Neuronal stem cell (in vitro differentiated cells): ENCODE measurements at places on chromosomes 11 and 22.

- DNase-seq: peak; percentile 44
Observed at GRCh38 chr11:31060880-31061279, 308.7 kb downstream of the DCDC1 start.

- no peak for DNase-seq
Observed at GRCh38 chr11:1742371-1742770, 8.0 kb downstream of the IFITM10 start.

GRCh38 chr11:281486-282161 is 3.4 kb downstream of the NLRP6 start:
- no peak for DNase-seq

- peak; percentile 5 for DNase-seq
Observed at GRCh38 chr11:9972989-9973388, 309.1 kb downstream of the SWAP70 start.

- no peak for DNase-seq
Observed at GRCh38 chr11:121762820-121763219, 310.1 kb upstream of the SORL1-AS1 start.

DNA sequence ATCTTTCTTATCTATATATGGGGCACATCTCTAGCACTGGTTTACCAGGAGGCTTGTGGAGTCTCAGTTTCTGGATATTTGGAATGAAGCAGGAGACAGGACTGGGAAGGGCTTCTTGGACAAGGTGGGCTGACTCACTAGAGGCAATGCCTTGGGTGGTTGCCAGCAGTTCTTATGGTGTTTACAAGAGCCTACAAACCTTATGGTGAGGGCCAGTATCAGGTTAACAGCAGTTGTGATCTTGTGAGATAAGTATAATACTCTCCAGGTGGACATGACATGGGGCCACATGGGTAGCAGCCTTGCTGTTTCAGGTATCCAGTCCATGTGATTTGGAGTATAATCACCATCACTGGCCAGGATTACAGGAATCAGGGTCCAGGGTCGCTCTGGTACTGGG is 10.2 kb downstream of the FUT4 start:
- no peak for DNase-seq

DNA sequence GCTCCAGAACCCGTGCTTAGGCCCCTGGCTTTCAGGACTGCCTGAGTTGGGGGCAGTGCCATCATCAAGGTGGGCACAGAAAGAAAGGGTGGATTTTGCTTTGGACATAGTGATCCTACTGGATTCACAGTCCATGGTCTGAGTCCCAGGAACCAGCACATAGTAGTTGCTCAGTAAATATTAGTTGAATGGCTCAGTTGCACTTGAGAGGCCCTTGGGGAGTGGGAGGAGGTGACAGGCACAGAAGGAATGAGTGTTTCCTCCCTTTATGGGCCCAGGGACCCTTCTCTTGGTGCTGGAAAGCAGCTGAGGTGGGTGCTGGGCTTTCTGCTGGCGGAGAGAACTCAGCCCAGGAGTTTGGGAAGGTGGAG is 16.6 kb downstream of the ARHGEF17 start:
- no peak for DNase-seq

DNA sequence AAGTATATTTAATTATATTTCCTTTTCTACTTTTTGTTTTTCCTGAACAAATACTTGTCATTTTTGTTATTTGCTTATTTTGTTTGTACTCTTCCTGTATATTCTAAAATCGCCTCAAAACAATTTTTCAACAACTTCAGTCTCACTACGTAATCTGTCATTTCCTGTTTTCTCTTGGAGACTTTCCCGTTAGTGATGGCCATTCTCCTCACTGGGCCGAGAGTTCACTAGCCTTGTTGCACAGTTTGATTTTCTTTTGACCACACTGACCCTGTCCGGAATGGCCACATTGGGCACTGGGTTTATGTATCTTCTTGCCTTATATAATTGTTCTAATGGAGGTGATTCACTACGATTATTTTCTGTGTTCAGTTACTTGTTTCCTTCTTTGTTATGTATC is 726.1 kb downstream of the FAM181B start:
- no peak for DNase-seq

GRCh38 chr22:19146215-19146968 is 1.9 kb upstream of the ESS2 start:
- DNase-seq: no peak

GRCh38 chr11:95455228-95455970 is 224.4 kb upstream of the SESN3 start:
- no peak for DNase-seq

DNA sequence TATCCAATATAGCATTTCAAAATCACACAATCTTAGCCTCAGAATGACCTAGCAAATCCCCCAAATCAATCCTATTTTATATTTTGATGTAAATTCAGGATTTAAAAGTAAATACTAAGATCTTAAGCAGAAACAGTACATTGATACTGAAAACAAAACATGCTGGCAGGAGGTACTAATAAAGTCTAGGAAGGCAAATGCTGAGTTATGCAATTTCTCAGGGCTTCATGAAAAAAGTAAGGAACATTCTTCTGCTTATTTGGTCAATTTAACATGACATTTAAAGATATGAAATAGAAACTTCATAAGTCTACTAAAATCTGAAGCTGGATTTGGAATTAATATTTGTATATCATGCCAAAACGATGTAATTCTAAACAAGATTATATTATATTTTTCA is 153.3 kb downstream of the SWAP70 start:
- no peak for DNase-seq

- no peak for DNase-seq
Observed at GRCh38 chr11:103266167-103266831, 157.1 kb downstream of the DYNC2H1 start.

DNA sequence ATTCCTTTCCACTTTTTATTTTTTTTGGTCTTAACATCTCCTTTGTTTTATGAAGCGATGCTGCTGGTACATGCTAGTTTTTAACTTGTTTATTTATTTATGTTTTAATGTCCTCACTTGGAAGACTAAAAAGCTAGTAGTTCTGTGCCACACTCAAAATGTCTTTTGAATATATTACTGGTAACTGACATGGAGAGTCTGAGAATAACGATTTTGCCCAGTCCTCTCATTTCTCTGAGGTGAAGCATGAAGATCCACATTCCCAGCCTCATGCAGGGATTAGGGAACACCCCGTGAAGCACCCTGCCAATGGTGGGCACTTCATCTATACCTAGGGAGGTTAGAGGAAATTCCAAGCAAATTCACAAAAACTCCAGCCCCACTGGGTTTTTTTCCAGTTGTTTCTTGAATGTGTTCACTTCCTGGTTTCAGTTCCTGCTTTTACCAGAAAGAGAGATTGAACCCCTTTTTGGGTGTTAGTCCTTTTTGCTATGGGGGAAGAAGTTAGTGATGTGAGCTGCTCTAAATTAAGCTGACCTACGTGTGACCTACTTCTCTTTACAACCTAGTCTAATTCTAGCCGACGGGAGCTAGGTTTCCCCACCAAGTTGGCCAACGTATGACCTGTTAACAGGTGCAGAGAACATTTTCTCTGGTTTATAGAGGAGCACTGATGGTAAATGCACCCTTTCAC is 106.1 kb downstream of the SLC1A2 start:
- DNase-seq: no peak

GRCh38 chr22:27636716-27637508 is 164.6 kb downstream of the MN1 start:
- no peak for DNase-seq

DNA sequence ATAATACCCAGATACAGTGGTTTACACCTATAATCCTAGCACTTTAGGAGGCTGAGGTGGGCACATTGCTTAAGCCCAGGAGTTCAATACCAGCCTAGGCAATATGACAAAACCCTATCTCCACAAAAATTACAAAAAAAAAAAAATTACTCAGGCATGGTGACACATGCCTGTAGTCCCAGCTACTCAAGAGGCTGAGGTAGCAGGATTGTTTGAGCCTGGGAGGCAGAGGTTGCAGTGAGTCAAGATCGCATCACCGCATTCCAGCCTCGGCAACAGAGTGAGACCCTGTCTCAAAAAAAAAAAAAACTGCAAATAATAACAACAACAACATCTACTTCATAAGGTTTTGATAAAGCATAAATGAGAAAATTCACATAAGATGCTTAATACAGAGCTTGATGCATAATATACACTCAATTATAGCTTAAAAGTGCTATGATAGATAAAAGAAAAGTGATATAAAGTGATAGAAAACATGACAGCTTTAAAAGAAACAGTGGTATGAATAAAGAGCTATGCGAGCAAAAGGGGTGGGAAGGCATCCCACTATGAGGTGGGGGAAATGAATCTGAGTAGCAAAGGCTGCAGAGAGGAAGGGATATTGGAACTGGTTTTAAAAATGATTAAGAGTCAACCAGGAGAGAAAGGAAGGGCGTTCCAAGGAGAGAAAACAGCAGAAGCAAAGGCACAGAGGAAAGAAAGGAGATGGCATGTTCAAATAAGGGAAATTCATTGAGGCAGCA is 197.6 kb downstream of the KIF18A start:
- DNase-seq: no peak

DNA sequence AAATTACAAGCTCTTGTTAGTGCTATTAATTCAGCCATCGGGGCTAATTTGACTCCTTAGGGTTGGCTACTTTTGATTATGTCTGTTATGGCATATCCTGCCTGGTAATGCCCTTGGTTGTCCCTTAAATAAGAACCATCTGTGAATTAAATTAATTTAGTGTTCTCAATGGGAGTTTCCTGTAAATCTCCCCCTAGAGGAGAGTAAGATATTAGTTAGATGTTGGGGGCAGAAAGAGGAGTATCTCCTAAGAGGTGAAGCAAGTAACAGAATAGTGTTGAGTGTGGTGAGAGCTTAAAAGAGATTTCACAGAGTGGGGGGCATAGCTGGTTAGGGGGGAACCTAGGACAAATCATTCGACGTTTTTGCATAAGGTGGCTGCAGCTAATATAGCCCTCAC is 1126.9 kb downstream of the JRKL start:
- DNase-seq: no peak

DNA sequence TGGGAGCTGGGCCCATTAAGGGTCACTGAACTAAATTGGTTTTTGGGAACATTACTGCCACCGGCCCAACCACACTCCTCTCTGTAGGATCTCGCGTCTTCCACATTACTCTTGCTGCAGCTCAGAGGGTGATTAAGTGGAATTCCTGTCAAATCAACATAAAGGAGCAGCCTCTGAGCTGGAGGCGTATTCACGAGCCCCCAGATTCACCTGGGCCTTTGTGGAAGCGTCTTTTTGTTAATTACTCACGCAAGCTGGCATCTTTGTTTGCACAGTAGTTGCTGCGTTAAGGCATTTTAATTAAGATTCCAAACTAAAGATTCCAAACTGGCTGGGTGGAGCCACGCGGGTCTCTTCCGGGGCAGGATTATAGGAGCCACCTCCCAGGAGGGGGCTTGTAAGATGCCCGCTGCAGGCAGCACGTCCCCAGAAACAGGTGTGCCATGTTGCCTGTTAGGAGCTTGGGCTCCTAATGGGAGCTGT is 21.5 kb upstream of the RFPL3 start:
- peak; percentile 78 for DNase-seq

DNA sequence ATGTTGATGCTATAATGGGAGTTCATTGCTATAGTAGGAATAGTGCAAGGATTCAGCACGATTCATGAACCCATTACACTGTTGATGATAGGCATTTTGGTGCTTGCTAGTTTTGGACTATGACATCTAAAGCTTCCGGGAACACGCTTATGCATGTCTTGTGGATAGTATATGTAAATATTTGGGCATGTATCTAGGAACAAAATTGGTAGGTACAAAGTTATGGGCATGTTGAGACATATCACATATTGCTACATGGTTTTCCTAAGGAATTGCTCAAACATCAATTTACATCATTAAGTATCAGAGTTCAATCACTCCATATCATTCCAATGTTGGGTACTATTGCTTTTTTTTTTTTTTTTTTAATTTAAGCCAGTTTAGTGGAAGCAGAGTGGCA is 1103.2 kb downstream of the TBC1D22A start:
- no peak for DNase-seq

- DNase-seq: no peak
Observed at GRCh38 chr22:29914991-29915533, 32.1 kb downstream of the MTMR3 start.

DNA sequence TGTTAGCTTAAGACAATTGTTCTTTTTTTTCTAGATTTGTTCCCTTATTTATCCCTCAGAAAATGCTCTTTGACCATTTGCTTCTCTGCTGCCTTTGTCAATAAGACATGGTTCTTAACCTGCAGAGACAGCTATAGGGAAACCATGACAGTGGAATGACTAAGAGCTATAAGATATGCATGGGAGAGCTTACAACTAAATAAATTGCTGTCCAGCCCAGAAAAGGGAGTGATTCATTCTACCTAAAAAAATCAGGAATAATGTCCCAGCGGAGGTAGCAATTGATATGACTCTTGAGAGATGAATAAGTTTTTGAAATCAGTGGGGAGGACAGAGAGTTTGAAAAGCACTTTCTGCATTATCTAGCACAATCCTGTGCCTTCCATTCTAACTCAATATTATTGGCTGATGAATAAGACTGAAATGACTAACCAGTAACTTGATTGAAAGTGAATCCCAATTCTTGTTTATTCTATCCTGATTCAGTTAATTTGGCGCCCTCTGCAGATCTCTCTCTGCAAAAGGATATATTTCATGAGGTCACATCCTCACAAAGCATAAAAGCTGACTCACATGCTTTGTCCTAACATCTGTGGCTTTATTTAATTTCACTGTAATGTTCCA is 680.5 kb upstream of the API5 start:
- no peak for DNase-seq

DNA sequence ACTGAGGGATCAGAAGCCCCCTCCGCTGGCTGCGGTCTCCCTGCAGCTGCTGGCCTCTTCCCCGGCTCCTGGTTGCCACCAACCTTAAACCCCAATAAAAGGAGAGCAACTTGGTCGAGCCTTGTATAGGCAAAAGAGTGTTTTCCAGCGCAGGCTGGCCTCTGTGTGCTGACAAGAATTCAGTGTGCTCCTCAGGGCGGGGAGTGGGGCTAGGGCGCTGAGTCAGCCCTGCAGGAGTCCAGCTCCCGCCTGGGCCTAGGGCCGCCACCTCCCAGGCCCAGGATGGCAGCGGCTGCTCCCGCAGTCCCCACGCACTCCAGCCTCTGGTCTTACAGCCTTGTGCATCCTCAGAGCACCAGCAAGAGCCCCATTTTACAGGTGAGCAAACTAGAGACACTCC is at the start of gene SHISAL1:
Gene SHISAL1, minus strand, starts transcription at position 186 of the 400 bp plus-strand sequence. CDS start 12,006 bp downstream, outside the sequence.
- no peak for DNase-seq

GRCh38 chr11:69551963-69552362 is 70.5 kb downstream of the LINC01488 start:
- DNase-seq: no peak

GRCh38 chr11:123111465-123111864 is 49.5 kb upstream of the HSPA8 start:
- peak; percentile 39 for DNase-seq

- DNase-seq: no peak
Observed at GRCh38 chr11:70642266-70642665, 243.9 kb downstream of the CTTN start.

- DNase-seq: no peak
Observed at GRCh38 chr11:102393272-102393730, 46.3 kb downstream of the BIRC2 start.

- no peak for DNase-seq
Observed at GRCh38 chr22:33772745-33773144, 147.5 kb downstream of the LARGE1 start.

GRCh38 chr11:71406681-71407080 is 41.5 kb downstream of the DHCR7 start:
- no peak for DNase-seq
